ENCODE measurements at places on chromosomes 4 and X.

- no peak for DNase-seq
These were observed 139.9 kb upstream of the ATP6AP2 start for GRCh38 chrX:40440866-40441265.

DNA sequence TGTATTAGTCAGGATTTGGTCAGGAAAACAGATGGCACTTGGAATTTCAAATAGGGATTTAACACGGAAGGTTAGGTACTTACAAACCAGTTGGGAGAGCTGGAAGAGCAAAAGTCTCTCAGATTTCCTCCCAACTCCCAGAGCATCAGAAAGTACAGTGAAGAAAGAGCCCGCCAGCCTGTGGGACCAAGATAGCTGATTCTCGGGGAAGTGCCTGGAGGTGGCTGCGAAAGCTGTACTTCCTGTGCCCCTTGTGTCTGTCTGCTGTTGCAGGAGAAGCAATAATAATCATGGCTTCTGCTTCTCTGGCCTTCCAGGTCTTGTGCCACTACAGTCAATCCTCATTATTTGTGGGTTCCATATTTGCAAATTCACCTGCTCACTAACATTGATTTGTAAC is 221.0 kb upstream of the BCOR start:
- no peak for DNase-seq

GRCh38 chr4:81807386-81807785 is 335.7 kb upstream of the RASGEF1B start:
- DNase-seq: no peak

DNA sequence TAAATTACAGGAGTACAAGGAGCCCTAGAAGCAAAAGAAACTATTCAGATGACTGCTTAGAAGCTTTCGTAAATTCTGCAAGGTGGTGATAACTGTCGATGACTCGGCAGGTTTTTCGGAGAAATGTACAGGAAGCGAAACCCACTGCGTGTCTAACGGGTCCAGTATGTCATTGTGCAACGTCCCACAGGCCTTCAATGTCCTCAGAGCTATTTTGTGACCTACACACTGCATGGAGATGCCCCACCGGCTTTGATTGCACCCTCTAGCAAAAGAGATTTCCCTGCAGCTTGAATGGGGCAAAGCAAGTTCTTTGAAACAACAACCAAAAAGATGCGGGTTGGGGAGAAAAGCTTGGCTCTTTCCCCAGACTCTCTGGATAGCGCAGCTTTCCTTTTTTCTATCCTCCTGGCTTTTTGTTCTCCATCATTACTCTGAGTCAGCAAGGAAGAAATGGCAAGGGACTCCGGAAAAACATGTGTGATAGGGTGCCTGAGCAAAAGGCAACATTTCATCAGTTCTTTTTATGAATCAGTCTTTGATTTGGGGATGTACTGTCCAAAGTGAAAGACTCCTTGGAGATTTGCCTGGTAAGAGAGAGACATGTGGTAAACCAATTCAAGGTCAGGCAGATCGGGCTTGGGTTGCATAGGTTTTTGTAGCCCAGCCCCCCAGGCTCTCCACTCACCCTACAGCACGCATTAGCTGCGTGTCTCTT is 112.0 kb upstream of the TBL1X start:
- no peak for DNase-seq

- DNase-seq: no peak
These were observed 2.0 kb downstream of the DIPK2B start for GRCh38 chrX:45198706-45199105.

- no peak for DNase-seq
These were observed 105.2 kb upstream of the HPGD start for GRCh38 chr4:174627473-174627872.
